Neural progenitor cell (in vitro differentiated cells): ENCODE measurements at places on chromosomes 11 and 22.
A peak's percentile ranks its signal among the peaks of the same experiment; 100 is the strongest.

DNA sequence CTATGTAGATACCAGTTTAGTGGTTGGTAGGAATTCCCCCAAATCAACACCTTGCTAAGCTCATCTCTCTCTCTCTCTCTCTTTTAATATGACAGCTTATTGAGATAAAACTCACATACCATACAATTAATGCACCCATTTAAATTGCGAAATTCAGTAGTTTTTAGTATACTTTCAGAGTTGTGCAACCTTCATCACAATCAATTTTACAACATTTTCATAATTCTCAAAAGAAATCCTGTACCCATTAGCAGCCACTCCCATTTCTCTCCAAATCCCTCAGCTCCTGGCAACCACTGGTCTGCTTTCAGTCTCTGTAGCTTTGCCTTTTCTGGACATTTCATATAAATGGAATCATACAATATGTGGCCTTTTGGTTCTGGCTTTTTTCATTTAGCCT, 13.3 kb downstream of the NNMT start:
- no peak for DNase-seq

DNA sequence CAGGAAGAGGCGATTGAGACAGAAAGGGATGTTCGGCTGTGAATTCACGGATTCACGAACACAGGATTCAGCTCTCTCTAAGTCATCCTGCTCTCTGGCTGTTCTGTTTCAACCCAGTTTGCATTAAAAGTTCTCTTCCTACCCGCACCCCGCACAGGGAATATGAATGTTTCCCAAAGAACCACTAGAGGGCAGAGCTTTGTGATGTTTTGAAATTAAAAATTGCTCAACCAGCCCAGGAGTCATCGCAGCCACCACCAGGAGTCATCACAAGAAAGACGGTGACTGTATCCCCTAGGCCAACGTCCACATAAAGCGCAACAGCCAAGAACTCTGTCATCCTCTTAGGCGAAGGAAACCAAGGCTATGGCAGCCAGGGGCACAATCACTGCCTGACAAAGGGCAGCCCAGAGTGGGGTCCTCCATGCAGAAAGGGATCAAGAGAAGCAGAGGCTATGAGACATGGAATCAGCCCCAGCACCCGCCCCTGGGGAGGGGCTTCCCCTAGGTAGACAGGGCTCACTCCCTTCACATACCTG, 122.4 kb downstream of the WT1 start:
- peak; percentile 55 for DNase-seq

- peak; percentile 62 for DNase-seq
Measured at GRCh38 chr11:898540-899190, 11.9 kb downstream of the CHID1 start.

DNA sequence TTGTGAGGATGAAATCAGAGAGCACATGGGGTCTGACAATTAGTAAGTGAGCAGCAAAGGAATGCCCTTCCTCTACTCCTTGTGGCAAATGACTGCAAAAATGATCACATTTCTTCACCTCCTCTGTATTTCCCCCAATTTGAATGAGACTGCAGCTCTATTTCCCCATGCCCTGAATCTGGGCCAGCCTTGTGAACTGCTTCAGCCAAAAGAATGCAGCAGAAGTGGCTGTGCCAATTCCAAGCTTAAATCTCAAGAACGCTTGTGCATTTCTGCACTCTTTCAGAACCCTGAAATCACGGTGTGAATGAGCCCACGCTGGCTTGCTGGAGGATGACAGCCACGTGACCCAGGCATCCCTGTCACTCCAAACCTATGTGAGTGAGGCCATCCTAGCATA, 9.9 kb downstream of the SLC43A3 start:
- DNase-seq: no peak

DNA sequence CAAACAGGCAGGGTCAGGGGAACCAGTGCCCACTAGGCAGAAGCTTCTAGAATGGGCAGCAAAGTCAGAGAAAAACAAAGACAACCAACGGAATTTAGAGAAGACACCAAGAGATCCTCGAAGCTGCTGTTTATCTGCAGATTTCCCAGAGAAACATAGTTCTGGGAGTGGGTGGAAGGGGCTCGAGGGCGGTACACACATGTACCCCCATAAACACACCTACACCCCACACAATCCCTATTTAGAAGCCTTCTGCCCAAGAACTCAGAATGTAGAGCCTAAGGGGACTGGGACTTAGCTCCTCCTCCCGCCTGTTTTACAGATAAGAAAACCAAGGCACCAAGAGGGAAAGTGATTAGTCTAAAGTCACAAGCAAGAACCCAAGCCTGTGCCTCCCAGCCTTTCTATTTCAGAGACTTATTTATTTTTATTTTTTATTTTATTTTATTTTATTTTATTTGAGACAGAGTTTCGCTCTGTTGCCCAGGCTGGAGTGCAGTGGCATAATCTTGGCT, 6.4 kb downstream of the NPTXR start:
- no peak for DNase-seq

DNA sequence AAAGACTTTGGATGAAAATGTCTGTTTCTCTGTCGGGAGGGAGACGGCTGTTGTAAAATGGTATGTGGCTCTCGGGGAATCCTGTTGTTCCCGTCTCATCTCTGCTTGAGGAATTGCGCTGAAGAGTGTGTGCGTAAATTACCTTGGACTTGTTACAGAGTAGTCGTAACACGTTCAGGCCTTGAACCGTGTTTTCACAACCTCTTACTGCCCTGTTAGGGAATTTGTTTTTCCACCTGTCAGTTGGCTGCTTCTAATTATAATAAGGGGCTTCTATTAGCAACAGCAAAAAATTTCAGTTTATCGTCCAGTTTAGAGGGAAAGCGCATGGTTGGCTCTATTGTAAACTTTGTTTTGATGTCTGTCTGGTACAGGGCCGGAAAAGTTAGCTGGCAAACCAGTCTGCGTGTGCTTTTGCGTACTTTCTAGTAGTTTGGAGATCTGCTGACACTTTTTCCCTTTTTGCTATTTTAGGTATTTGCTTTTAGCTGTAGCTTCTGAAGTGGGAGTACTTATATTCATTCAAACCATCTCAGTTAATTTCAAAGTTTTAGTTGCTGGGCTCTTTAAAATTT, 1.5 kb downstream of the HIPK3 start:
- DNase-seq: no peak

GRCh38 chr11:71221201-71221600, 31.2 kb downstream of the SHANK2 start:
- no peak for DNase-seq

GRCh38 chr11:43124272-43124935, 187.4 kb upstream of the API5 start:
- DNase-seq: no peak
